ENCODE measurements at places on chromosomes 1 and 21.

- DNase-seq: no peak
These were observed 13.3 kb downstream of the ETV3L start for GRCh38 chr1:157086299-157086698.

DNA sequence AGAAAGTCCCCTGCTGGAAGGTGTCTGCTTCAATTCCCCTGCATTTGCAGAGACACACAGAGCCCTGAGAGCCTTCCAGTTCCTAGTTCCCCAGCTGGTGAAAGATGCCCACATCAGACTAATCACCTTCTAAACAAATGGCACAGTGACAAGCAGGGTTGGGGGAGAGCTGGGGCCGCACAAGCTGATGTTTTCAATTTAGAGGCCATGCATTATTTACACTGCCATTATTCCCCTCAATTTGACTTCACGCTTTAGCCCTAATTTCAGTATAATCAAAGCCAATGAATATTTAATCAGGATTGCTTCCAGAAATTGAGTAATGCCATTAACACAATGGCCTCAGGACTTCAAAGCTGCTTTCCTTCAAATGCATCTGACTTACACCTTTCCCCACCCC is 81.5 kb downstream of the BEND5 start:
- DNase-seq: no peak

DNA sequence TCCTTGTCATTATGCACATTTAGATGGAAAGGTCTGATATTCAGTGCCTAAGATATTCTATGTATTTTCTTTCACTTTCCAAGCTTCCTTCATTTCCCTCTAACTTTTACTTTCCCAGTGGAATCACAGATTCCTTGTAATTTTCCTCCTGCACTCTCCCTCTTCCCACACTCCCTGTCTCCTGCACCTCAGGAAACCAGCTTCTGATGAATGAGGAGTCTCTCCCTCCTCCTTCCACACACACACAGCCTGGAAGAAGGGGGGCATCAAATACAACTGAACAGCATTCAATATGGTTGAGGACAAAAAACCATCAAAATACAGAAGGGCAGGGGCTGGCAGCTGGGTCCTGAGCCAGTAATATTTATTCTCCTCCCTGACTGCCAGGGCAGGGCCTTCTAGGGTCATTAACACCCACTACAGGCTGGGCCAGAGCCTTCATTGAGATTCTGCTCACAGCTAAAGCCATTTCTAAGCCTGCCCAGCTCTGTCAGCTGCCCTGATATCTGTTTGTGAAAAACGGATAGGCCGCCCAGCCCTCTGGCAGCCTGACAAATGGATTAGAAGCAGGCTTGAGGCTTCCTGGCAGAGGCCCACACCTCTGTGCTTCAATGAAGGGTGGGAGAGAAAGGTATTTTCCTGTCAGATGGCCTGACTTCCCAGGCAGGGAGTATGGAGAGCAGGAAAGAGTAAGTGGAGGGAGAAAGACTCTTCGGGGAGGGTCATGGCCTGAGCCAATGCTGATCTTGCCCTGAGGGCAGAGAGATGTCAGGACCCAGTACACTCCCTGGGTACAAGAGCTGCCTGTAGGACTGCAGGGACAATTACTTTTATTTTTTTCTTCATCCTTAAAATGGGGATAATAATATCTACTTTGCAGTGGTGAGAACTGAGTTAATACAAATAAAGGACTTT is 138.9 kb upstream of the SPATA6 start:
- DNase-seq: no peak

GRCh38 chr1:245702346-245702745 is 547.6 kb downstream of the KIF26B start:
- no peak for DNase-seq

- DNase-seq: no peak
These were observed 521.9 kb upstream of the RGS18 start for GRCh38 chr1:191636345-191636744.

DNA sequence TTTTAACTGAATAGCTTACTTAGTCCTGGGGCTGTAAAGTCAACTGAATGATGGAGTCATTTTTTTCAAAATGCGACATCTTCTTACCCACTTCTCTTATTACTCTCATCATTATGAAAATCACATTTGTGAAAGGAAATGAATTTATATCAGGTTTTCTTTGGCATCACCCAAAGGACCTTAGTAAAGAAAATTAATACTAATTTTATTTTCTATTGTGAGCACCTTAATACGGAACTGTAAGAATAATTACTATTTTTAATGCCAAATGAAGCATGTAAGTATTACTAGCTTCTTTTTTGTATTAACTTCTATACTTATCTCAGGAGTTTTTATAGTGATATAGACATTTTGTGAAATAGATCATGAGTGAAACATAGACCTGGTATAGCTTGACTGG is 30.9 kb downstream of the PTPRC start:
- no peak for DNase-seq

DNA sequence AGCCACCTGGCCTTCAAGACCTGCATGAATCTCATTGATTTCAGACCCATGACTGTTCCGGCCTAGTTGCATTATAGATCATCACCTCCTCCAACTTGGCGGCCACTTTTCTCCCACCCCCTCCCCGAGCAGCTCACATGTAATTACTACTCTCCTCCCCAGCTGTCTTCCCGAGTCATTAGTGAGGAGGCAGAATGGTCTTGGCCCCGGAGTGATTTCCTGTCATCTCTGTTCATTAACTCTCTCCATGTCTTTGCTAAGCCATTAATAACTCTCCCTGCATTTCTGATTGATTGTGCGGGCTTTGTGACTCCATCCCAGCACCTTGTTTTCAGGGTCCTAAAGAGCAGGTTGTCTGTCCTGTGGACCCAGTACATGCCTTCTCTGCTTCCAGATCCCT is 75.6 kb upstream of the CNTN2 start:
- no peak for DNase-seq

- DNase-seq: no peak
These were observed 23.3 kb downstream of the KCNN3 start for GRCh38 chr1:154846565-154847442.

DNA sequence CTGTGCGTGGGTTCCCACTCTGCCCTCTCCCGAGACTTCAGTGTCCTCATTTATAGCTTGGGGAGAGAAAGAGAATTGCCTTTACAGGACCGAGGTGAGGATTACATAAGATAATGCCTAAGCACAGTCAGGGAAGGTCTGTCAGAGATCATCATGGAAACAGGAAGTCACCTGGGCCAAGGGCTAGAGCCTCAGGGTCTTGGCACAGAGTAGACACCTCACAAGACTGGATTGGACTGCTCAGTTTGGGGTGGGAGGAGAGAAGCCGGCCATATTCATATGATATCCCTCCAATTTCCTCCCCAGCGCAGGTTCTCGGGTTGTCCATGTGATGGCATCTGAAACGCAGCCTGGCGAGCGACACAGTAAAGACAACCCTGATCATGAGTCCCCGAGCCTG is 3.8 kb downstream of the CNR2 start:
- no peak for DNase-seq

GRCh38 chr1:165763442-165763841 is 5.2 kb downstream of the TMCO1 start:
- DNase-seq: no peak

DNA sequence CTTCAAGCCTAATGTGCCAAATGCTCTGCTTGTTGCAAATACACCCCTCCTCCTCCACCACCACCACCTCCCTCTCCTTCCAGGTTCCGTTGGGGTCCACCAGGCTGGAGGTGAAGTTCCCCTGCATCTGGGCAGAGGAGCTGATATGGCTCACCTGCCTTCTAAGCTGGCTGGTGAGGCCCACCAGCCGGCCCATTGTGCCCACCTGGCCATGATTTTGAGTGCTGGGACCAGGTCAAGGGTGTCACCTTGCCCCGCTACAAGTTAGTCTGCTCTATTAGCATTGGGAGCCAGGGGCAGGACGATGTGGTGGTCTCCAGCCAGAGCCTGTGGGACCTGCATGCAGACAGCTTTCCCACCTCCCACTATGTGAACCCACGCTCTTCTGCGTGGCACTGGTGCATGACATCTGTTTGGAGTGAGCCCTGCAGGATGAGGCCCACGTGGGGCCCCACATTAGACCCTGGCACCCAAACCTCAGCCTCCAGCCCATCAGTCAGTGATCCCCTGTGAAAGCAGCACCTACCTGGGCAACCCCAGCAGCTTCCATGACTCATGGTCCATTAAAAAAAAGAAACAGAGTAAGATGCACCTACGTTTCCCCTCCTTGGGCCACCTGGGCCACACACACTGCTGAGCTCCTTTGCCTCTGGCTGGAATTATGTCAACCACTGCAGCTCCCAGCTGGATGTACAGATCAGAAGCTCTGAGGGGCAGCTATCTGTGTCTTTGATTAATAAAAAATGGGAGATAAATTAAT is 15.6 kb upstream of the CDCP2 start:
- no peak for DNase-seq

GRCh38 chr21:16535102-16535422 is 805.3 kb downstream of the USP25 start:
- no peak for DNase-seq

- no peak for DNase-seq
These were observed 41.6 kb downstream of the NSL1 start for GRCh38 chr1:212749821-212750535.
